Foreskin keratinocyte (primary cell): ENCODE measurements at places on chromosomes 1 and 21.

DNA sequence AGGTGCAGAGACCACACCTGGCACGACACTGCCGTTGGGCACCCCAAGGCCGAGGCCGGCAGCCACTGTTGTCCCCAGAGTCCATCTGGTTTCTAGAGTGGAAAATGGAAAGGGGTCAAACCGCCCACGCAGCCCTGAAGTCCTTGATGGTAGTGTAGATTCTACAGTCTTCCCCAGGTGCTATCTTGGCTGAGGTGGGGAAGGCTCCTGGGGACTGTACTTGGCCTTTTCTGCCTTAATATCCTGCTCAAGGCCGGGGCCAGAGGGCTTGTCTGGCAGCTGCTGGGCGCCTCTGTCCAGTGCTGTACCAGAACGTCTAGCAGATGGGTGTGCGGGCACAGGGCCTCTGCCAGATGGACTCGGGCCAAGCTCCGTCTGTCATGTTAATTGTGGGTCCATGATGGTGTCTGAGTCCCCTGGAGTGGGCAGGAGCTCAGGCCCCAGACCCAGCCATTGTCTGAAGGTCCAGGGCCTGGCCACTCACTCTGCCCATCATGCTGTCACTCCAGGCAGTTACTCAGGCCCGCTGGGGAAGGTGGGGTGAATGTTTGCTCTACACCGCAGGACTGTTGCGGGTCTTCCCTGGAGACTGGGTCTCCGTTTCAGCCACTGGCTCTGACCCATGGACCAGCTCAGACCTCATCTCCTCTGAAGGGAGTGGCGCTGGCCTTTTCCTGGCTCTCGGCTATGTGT is 161.9 kb upstream of the COL6A1 start:
- no peak for DNase-seq

DNA sequence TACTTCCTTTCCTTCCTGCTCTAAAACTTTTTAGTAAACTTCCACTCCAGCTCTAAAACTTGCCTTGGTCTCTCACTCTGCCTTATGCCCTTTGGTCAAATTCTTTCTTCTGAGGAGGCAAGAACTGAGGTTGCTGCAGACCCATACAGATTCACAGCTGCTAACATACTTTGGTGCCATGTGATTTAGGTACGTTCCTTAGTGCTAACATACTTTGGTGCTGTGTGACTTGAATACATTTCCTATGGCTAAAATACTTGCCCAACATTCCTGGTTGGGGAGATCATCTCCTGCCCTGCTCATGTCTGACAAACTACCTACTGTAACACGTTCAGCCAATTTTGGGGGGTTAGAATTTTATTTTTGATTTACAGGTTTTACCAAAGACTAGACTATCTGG is 6.8 kb upstream of the ZBTB40 start:
- DNase-seq, result no peak

GRCh38 chr1:30848130-30848529 is 60.4 kb downstream of the SDC3 start:
- DNase-seq, result no peak

DNA sequence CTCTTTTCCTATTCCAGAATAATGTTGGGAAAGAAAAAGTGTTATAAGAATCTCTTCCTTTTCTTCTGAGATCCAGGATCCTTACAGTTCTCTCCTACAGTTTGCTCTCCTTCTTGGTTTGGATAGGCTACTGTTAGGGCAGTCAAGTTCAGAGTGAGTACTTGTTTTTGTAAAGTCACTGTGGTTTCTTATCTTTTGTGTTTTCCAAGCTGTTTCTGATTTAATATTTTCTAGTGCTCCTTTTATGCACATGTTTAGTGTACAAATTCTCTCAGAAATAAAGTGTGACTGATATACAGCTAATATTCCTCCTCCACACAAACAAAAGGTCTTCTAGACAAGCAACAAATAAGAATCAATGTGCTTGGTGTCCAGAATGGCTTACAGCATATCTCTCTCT is 107.7 kb downstream of the BACH1 start:
- DNase-seq, result no peak
